Mesenchymal stem cell (in vitro differentiated cells and primary cell): ENCODE measurements at places on chromosomes 7 and 10.
A peak's percentile ranks its signal among the peaks of the same experiment; 100 is the strongest.

DNA sequence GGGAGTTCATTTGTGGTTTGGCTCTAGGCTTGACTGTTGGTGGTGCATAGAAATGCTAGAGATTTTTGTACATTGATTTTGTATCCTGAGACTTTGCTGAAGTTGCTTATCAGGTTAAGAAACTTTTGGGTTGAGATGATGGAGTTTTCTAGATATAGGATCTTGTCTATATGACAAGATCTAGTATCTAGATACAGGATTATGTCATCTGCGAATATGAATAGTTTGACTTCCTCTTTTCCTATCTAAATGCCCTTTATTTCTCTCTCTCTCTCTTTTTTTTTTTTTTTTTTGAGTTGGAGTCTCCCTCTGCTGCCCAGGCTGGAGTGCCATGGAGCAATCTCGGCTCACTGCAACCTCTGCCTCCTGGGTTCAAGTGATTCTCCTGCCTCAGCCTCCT is 62.9 kb downstream of the MGAM2 start:
- no peak for DNase-seq

DNA sequence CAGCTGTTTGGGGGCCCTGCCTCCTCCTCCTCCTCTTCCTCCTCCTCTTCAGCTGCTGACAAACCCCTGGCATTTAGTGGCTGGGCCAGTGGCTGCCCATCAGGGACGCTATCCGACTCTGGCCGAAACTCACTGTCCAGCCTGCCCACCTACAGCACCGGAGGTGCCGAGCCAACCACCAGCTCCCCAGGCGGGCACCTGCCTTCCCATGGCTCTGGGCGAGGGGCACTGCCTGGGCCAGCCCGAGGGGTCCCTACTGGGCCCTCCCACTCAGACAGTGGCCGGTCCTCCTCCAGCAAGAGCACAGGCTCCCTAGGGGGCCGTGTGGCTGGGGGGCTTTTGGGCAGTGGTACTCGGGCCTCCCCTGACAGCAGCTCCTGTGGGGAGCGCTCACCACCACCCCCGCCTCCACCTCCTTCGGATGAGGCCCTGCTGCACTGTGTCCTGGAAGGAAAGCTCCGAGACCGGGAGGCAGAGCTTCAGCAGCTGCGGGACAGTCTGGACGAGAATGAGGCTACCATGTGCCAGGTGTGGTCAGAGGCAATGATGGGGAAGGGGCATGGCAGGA is 4.1 kb downstream of the LZTS2 start:
- no peak for DNase-seq

DNA sequence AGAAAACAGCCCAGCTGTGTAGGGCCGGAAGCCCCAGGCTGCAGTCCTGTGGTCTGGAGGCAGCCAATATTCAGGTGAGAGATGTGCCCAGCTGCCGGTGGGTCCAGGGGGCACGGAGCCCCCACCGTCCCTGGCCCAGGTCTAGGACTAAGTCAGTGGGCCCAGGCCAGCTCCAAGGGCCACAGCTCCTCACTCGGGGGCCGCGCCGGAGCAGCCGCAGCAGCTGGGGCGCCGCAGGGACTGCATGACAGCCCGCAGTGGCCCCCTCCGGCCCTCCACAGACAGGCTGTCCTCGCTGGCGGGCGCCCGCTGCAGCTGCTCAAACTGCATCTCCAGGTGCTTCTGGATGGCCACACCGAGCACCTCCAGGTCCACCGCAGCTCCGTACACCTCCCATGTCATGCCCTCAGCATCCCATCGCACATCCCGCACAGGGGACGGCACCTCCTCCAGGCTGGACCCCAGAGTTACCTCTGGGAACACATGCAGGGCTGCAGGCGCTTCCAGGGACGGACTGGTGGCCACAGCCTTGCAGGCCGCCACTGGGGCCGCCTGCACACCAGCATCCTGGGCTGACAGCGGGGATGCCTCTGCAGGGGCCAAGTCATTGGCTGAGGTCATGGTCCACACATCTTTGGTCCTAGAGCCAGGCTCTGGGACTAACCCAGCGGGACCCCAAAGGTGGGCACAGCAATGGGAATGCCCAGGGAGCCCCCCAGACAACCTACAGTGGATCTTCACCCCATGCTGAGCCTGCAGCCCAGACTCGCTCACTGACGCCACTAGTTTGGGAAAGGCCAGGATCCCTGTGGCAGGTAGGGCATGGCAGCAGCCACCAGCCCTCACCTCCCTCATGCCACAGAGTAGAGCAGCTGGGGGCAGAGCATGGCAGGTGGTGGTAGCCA is 7.0 kb downstream of the GPRIN2 start:
- DNase-seq = no peak

DNA sequence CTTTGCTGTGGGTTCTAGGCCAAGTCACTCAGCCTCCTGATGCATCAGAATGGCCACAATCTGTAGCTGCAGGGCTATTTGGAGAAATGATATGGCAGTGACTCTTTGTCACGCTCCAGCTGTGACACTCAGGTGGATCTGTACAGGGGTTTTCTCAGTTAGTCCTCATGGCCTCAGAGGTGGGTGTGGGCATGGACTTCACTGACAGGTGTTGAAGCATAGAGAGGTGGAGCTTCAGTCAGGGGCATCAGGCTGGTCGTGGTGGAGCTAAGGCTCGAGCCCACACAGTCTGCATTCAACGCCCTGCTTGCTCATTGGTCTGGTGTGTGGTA is 21.2 kb downstream of the PALD1 start:
- DNase-seq = no peak

GRCh38 chr10:44374155-44374554 is 10.7 kb downstream of the CXCL12 start:
- DNase-seq = no peak

DNA sequence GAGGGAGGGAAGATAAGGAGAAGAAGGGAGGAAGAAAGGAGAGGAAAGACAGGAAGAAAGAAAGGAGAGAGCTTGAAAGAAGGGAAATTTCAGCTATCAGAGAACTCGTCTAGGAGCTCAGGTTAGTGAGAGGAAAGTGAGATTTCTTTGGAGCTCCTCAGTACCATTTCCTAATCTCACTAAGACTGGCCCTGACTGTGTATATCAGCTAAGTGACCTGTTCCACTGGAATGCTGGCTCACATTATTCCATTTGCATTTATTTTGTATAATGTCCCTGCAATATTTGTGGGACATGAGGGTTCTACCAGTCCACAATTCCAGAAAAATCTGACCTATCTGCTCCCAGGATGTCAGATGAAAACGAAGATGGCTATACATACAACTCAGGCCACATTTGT is 114.7 kb upstream of the CELF2 start:
- no peak for DNase-seq

DNA sequence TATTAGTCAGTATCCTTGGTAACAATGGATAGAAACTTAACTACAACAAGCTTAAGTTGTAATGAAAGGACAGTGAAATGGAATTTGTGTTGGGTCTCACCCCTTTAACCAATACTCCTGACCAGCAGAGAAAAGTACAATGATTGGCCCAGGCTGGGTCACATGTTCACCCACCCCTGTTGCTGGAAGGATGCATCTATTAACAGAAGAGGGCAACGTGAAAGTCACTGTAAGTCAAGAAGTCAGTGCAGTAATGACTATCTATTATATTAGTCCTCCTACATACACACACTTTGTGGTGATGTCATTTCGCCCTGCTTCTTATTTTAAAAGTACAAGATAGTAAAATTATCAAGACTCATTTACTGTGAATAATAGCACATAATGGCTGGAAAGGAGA is 16.2 kb downstream of the PNLIPRP2 start:
- no peak for DNase-seq

- DNase-seq = no peak
Measured at GRCh38 chr10:89281606-89282395, 20.0 kb upstream of the IFIT2 start.

GRCh38 chr7:124295289-124295688 is 262.4 kb upstream of the TMEM229A start:
- no peak for DNase-seq

GRCh38 chr7:6725003-6725402 is 18.3 kb upstream of the ZNF12 start:
- no peak for DNase-seq

DNA sequence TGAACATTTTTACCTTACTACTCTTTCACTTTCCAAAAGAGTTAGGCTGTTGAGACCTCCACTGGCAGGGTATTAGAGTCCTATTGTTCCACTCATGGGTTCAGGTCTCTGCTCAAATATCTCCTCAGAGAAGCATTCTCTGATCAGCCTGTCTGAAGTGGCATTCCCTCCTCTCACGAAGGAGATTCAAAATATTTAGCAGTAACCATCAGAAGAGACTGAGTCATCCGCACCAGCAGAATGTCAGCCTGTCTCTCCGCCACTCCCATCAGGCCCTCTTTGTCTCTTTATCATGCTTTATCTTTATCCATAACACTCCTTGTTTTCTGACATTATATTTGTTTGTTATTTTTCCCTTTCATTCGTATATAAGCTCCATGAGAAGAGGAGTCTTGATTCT is 79.1 kb downstream of the AASS start:
- DNase-seq = no peak

GRCh38 chr10:20993389-20993788 is 96.3 kb upstream of the NEBL start:
- no peak for DNase-seq

DNA sequence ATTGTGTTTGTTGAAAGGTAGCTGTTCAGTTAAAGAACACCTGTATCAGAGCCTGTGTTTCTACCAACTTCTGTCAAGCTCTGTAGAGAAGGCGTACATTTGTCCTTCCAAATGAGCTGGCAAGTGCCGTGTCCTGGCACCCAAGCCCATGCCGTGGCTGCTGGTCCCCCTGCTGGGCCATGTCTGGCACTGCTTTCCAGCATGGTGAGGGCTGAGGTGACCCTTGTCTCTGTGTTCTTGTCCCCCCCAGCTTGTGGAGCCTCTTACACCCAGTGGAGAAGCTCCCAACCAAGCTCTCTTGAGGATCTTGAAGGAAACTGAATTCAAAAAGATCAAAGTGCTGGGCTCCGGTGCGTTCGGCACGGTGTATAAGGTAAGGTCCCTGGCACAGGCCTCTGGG is 154.9 kb downstream of the EGFR start:
- DNase-seq = no peak

DNA sequence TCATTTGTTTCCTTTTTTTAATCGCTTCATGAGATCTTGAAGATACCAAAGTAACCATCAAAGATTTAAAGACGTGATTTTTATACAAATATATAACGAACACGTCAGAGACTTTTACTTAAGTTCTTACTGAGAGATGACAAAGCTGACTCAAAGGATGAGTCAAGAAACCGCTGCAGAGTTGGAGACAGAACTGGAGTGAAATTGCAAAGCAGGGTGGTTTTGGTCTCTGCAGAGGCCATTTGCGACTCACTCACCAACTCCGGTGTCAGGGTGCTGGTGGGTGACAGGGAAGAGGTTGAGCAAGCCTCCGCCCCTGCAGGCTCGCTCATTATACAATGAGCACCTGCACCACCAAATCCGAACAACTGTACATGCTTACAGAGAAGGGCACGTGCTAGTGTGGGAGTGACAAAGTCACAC is 75.2 kb downstream of the DNAJB6 start:
- DNase-seq = peak; percentile 65

DNA sequence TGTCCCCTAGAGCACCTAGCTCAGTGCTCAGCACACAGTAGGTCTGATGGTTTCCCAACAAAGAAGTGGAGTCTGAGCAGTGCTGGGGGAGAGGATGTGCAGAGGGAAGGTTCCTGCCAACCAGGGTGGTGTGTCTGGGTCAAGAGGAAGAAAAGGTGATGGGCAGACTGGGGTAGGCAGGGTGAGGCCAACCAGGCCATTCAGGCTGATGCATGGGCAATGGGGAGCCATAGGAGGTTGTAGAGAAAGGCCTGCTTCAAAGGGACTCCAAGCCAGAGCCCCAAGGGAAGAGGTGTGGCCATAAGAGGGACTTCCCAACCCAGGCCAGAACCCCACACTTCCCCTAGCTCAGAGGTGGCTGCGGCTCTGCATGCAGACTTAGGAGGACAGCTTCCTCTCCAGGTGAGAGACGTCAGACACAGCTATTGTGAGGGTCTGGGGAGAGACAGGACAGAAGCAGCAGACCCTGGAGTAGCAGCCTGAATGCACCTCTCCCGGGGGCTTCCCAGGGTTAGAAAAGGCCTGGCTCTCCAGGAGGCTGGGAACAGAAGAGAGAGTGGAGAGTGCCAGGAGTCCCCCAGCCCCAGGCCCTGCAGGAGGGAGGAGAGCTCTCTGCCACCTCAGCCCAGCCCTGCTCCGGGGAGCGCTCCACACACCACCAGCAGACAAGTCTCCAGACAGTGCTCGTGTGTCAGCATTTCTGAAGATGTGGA is 87.4 kb upstream of the ZMIZ1 start:
- DNase-seq = no peak

DNA sequence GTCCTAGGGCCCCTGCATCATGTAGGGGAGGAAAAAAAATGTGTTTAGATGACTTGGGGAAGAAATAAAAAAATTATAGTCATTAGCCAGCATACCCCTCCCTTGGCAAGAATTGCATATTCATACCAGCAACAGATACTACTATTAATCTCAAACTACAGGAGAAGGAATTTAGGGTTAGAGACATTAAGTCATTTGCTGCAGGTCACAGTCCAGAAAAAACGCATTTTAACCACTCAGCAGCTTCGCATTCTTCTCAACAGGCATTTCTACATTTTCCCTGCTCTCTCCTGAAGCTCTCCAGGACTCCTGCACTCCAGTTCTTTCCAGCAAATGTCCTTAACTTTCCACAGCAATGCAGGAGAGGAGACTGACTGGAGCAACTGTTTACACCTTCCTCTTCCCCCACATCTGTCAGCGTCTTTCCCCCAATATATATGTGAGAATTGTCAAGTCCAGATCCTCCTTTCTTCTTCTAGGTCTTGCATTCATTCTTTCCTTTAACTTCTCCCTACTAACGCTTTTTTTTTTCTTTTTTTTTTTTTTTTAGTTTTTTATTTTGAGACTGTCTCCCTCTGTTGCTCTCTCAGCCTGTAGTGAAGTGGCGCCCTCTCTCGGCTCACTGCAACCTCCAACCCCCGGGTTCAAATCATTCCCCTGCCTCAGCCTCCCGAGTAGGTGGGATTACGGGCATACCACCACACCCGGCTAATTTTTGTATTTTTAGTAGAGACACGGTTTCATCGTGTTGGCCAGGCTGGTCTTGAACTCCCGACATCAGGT is 35.6 kb downstream of the PRPS1L1 start:
- no peak for DNase-seq

DNA sequence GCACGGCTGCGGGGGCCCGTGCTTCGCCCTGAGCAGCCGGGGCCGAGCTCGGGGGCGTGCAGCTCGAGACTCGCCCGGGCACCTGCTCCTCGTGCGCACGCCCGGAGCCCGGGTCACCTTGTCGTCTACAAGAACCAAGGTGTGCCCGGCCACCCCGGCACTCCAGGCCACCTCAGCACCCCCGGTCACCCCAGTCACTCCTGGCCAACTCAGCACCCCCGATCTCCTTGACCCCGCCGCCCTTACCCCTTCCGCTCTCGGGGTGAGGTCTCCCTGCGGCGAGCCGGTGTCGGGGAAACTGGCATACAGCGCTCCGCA is 268 bp upstream of the IGFBP3 start:
- DNase-seq = no peak

DNA sequence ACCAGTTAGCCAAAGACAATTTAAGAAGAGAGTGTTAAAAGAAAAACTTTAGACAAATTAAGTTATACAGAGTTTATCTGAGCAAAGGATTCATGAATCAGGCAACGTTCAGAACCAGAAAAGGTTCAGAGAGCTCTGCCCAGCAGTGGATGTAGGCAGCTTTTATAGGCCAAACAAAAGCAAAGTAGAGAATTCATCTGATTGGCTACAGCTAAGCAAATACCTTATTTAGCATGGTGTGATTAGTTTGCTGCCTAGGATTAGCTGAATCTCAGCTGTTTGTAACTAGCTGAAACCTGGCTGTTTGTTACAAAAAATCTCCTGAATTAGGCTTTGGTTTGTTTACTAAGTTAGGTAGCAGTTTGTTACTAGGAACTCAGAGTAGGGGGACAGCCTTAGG is 66.0 kb downstream of the SLC25A40 start:
- no peak for DNase-seq
